T-cell (primary cell): ENCODE measurements at places on chromosomes 6 and 20. TPM values are rescaled to one million over a fixed set of nuclear protein-coding genes. Genes with fewer than 3 reads are reported as not detected.

- DNase-seq, result no peak
Measured at GRCh38 chr20:44587035-44587980, 4.9 kb downstream of the PKIG start.

DNA sequence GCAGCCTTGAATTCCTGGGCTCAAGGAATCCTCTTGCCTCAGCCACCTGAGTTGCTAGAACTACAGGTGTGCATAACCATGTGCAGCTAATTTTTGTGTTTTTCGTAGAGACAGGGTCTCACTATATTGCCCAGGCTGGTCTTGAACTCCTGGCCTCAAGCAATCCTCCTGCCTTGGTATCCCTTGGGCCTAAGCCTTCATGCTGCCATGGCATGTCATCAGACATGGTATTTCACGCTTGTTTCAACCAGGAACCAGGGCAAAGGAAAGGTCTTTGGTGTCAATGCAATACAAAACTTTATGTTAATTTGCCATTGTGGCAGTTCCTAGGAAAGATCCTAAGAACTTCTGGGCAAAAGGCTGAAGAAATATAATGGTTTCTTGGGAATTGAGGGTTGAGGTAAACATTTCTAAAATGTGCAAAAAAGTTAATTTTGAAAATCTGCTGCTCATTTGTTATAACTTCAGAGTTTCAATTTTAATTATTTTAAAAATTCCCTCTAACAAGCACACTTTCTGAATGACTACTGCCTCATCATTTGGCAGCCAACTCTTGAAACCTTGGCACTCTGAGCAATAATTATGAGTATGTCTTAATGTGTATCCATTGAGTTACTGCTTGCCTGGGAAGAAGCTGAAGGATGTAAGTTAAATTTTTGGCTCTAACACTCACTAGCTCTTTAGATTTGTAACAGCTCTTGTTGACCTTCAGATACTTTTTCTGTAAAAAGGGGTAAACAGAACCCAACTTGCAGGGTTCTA lies 154.1 kb downstream of the GJA10 start:
- DNase-seq, result no peak

GRCh38 chr20:61878478-61879302 lies 187.0 kb downstream of the TAF4 start:
- no peak for DNase-seq

Gene LY6G6C
- not detected for total RNA-seq

Gene LTB
- total RNA-seq, result 813 TPM

Gene GJA10
- total RNA-seq, result not detected

Gene FAM162B
- total RNA-seq, result not detected
